Muscle of arm (tissue), 14 donors: ENCODE measurements at places on chromosomes 12 and 14. TPM values are rescaled to one million over a fixed set of nuclear protein-coding genes. Genes with fewer than 3 reads are reported as not detected.

MUCL1 gene
- polyA plus RNA-seq: not detected

SYT1 gene
- 2.1 TPM for polyA plus RNA-seq

C12orf50 gene
- 0.18 TPM for polyA plus RNA-seq

ADAM21 gene
- polyA plus RNA-seq: 0.46 TPM

PTHLH gene
- 1.9 TPM for polyA plus RNA-seq

SLC35F4 gene
- polyA plus RNA-seq: 0.39 TPM

POU6F1 gene
- polyA plus RNA-seq: 9.3 TPM

SGPP1 gene
- 9.6 TPM for polyA plus RNA-seq

ANKRD33 gene
- polyA plus RNA-seq: 0.08 TPM

ITPK1 gene
- polyA plus RNA-seq: 15.1 TPM

FCF1 gene
- 39.4 TPM for polyA plus RNA-seq

GAS2L3 gene
- 31.0 TPM for polyA plus RNA-seq

SIRT4 gene
- polyA plus RNA-seq: not detected
